NCI-H2107 (cell line): ENCODE measurements at places on chromosomes 16 and 17.

DNA sequence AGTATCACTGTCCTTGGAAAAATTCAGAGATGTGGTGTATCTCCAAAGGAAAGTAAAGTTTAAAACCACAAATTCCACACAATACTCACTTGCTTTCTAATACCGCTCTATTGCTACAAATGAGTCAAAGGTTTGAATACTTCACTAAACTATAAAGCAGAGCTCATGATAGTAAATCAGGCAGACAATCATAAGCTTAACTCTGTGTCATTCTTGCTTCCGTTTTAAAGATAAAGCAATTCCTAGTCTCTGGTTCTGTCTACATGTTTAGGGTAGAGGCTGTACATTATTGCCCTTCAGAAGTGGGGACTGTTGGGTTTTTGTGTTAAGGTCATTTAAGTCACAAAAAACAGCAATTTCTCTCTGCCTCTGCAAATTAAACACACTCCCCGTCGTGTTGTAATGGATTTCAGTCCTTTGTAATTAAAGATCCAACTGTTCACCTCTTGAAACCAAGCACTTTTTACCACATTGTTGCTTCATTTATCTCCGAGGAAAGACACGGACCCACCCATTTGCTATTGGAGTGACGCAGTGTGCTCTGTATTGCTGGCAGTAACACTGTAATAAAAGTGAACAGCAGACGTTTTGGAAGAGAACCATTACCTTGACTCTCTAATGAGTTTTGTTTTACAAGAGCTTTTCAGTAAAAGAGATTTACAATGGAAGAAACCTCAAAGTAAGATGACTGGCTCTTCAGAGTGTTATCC is 83.1 kb upstream of the CNTNAP4 start:
- DNase-seq = no peak

GRCh38 chr17:74028354-74029116 is 174.9 kb upstream of the RPL38 start:
- no peak for DNase-seq

GRCh38 chr16:59391617-59392364 is 657.7 kb upstream of the GOT2 start:
- DNase-seq = no peak

GRCh38 chr17:81682565-81683207 is 911 bp downstream of the ARL16 start:
- DNase-seq = no peak

GRCh38 chr16:81629034-81629802 is 149.9 kb upstream of the PLCG2 start:
- DNase-seq = no peak

- no peak for DNase-seq
Measured at GRCh38 chr17:19372866-19373504, 5.3 kb upstream of the MAPK7 start.

- DNase-seq = no peak
Measured at GRCh38 chr16:69618721-69619120, 53.0 kb downstream of the NFAT5 start.

GRCh38 chr16:8943966-8944759 is 19.5 kb downstream of the USP7 start:
- no peak for DNase-seq

DNA sequence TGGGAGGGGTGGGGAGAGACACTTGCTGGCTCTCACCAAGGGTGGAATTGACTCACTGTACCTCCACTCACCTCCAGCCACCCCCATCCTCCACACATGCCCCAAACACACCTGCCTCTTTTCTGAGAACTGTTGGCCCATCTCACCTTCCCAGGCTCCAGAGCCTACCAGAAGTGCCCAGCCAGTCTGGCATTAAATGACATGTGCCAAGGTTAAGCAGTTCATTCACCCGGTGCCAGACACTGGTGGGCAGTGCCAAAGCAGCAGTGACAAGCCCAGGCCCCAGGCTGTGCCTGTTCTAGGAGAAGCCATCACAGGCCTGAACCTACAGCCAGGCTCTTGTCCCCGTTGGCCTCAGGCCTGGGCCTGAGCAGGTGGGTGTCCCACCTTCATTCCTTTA is 11.2 kb downstream of the MVP start:
- DNase-seq = no peak

DNA sequence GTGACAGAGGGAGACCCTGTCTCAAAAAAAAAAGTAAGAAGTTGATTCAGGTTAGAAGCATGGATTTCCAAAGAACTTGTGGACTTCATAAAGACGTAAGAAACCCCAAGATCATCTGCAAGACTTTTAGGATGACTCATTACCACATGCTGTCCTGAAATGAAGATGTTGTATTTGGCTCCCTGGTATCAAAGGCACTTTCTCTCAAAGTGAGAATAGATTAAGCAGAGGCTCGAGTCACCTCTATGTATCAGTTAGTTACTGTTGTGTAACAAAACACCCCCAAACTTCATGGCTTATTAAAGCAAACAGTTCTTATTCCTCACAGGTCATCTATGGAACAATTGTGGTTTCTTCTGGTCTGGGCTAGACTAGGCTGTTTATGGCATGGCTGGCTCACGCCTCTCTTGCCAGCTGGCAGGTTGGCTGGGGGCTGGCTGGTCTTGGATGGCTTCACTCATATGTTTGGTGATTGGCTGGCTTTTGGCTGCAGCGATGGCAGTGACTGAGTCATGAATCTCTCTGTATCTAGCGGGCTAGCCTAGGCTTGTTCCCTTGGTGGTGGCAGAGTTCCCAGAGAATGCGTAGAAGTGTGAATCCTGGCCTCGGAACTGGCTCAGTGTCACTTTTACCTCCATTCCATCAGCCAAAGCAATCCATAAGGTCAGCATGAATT is 60.4 kb upstream of the MSI2 start:
- no peak for DNase-seq

GRCh38 chr17:57484081-57484666 is 227.9 kb downstream of the MSI2 start:
- no peak for DNase-seq

DNA sequence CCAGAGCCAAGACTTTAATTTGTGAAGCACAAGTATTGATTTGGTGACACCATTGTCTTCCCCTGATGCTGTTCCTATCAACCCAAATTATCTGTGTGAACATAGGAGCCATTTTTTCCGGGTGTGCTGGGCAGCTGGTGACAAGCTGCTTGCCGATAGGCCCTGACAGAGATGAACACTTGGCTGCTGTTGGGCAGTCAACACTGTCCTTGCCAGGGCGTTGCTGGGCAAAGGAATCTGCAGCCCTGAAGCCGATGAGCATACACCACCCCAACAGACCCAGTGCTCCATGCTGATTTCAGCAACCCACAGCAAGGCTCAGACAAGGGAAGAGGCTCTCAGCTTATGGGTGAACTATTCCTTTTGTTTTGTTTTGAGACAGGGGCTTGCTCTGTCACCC is 105.4 kb downstream of the YPEL2 start:
- DNase-seq = no peak

GRCh38 chr17:19958023-19958422 is 19.6 kb downstream of the AKAP10 start:
- DNase-seq = no peak

DNA sequence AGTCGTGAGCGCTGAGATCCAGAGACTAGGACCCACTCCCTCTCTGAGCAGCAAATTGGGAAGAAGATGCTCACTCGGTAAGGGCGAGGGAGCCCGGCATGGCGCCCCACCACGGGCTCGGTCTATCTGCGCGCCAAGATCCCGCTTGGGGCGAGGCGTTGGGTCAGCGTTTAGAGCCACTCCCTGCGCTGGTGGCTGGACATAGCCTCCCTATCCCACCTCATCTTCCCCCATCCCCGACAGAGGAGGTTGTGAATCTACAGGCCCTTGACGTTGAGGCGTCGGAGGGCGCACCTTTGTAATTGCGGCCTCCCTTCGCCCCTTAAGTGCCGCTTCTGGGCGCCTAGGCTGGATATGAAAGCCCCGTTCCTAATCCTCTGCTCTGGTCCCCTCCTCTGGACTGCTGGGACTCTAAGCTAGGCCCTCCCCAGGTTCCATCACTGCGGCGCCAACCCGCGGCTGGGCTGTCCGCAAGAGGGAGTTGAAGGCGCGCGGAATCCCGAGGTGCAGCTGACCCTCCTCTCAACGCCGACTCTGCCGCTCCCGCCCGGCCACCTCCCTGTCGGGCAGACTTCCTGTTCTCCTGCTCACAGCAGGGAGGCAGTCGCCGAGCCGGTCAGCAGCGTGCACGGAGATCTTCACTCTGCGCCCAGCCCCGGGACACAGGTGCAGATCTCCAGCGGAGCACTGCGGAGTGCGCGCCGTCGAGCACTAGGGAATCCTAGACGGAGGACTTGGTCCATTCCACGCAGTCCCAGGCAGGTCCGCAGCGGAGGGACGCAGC is 16.1 kb upstream of the HOXB9 start:
- DNase-seq = no peak

DNA sequence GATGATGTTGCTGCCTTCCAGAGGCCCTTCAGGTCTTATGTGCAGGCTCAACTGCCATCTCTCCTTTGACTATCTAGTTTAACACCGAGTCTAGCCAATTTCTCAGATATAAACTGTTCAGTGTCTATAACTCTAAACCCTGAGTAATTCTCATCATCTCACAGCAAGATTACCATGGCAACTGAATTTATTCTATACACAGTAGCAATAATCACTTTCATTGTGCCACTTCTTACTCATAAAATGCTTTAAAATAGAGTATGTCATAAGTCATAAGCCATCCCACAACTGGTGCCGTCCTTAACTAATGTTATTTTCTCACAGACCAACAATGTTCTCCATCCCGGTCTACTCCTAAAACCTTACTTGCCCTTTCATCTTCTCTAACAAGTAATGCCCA is 45.0 kb downstream of the SYNRG start:
- no peak for DNase-seq
